ENCODE measurements at places on chromosomes 2 and 18.

DNA sequence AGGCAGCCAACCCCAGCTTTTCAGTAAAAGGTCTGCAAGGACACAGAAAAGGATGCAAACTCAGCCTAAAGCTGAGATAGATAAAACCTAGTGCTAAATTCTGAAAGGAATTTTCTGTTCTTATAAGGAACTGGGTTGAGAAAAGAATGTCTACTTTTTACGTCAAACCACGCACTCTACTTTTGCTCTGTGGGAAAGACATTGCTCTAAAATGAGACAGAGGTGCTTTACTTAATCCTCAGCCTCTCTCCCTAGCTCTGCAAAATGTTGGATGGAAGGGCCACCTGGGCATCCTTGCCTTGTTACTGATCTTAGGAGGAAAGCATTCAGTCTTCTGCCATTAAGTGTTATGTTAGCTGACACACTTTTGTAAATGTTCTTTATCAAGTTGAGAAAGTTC is 72.1 kb upstream of the LINC00305 start:
- no peak for DNase-seq

- DNase-seq, result no peak
Observed at GRCh38 chr2:84858123-84858522, 22.8 kb downstream of the TRABD2A start.

- no peak for DNase-seq
Observed at GRCh38 chr18:63828656-63829055, 53.4 kb downstream of the SERPINB7 start.

- peak; percentile 15 for DNase-seq
Observed at GRCh38 chr2:203533676-203534591, 1.2 kb downstream of the RAPH1 start.

GRCh38 chr2:96928277-96928781 is 58.1 kb downstream of the FAM178B start:
- DNase-seq, result no peak

DNA sequence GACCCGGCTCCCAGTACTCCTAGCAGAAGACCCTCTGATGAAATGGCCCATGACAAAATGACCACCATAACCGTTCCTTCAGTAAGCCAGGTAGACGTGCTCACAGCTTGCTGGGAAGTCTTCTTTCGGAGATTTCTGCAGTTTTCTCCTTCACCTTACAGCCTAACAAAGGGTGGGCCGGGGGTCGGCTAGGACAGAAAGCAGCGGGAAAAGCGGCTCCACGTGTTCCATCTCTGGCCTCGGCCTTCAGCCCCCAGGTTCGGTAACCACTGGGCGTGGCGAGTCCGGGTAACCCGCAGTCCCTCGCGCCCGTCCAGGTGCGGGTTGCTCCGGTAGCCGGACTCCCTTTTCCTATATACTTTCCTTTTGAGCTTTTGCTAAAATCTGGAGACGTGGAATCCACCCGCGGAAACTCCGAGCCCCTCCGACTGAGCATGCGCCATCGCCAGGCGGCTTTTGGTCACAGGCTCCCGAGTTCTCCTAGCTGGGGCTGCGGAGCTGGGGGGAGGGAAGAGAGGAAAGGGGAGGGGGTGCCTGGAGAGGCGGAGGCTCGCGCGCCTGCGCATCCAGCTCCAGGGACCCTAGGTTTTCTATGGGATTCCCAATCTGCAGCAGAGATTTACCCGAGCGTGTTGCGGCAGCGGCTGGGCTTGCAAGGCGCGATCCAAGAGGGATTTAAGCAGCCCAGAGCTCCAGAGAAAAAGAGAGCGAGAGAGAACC is at the start of gene VSNL1:
Gene VSNL1 (plus strand): TSS at position 604 of the 720 bp plus-strand sequence. CDS start 51,379 bp downstream, outside the sequence.
- DNase-seq, result peak; percentile 99

GRCh38 chr2:10188211-10188610 is 65.7 kb downstream of the RRM2 start:
- no peak for DNase-seq

DNA sequence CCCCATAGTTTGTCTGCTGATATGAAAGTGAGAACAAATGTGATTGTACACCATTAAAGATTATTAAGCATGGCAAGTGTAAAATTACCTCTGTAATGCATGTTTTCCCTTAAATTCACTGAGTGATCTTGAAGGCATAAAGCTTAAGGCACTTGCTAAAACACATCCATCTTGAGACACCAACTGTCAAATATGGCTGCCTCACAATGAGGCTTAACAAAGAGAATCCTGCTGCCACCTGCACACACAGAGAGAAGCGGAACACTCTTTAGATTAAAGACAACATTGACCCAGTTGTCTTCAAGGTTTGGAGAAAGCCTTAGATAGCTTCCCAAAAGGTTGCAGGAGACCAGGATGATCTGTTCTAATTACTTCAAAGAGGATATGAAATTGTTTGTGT is 803.6 kb upstream of the GYPC start:
- no peak for DNase-seq

DNA sequence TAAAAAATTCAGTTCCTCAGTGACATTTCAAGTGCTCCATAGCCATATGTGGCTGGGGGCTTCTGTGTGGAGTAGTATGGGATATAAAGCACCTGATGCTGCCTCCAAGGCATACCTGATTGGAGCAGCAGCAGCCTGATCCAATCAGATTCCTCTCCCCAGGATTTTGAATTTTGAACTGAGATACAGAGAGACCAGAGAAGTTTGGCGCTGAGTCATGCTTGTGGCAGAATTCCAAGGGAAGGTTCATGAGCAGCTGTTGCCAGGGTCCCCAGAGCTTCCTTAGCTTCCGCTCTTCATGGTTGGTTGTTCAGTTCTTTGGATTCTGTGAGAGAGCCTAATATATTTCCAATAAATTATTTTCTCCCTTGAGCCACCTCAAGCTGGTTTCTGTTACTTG is 29.0 kb upstream of the CFAP36 start:
- peak; percentile 72 for DNase-seq

DNA sequence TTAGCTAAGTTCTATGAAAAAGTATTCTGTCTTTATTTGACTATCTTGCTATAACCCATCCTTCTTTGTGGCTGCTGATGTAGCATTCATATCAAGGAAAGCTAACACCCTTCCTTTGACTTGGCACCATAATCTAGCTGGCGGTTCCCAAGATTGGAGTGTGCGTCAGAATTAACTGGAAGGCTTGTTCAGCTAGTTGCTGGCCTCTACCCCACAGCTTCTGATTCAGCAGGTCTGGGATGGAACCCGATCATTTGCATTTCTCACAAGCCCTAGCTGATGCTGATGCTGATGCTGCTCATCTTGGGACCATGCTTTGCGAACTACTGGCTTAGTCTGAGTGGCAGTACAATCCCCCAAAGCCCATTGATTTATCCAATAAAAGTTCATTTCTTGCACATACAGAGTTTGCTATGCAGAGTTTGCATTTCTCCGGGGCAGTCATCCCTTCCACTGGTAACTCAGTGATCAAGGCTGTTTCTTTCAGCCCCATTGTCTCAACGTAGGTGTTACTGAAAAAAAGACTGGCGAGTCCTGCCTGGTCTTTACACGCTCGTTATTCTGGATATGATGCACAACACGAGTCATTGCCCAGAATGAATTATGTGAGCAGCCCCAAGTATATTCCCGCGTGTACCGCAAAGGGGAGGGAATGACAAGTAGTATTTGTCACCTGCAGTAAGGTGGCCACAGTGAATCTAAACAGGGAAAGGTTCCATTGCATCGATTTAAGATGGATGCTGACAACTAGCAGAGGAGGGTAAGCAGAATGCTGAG is 96.5 kb downstream of the ZNF532 start:
- no peak for DNase-seq

GRCh38 chr2:31233741-31234682 is at the start of gene EHD3:
EHD3 (plus strand) TSS chr2:31234152; CDS start chr2:31234622, 470 bp downstream.
- peak; percentile 94 for DNase-seq

GRCh38 chr18:35444636-35445035 is 53.1 kb downstream of the INO80C start:
- no peak for DNase-seq

GRCh38 chr18:51946946-51947345 is 393.1 kb upstream of the DCC start:
- DNase-seq, result no peak

Data from lung (tissue), 17 donors.